Pericardium fibroblast (primary cell): ENCODE measurements at places on chromosomes 2 and 18. TPM values are rescaled to one million over a fixed set of nuclear protein-coding genes. Genes with fewer than 3 reads are reported as not detected.

The ZNF804A gene
- 0.51 and 1.3 TPM in 2 replicates for total RNA-seq

The TUBB6 gene
- 277 and 580 TPM in 2 replicates for total RNA-seq

The CD207 gene
- not detected in 2 replicates for total RNA-seq

The ABCB11 gene
- 1.2 TPM in 1 of 2 replicates, not detected in the other for total RNA-seq

The DPYSL5 gene
- total RNA-seq: 0.26 TPM in 1 of 2 replicates, not detected in the other

The TWIST2 gene
- total RNA-seq: 114 and 149 TPM in 2 replicates

The ST8SIA3 gene
- not detected in 2 replicates for total RNA-seq

The RESP18 gene
- not detected in 2 replicates for total RNA-seq

The EPAS1 gene
- 122 and 172 TPM in 2 replicates for total RNA-seq

The COL3A1 gene
- 8,532 and 10,505 TPM in 2 replicates for total RNA-seq

The RMDN2 gene
- 3.9 and 5.4 TPM in 2 replicates for total RNA-seq

The SLC16A14 gene
- total RNA-seq: under 0.01 and 0.23 TPM in 2 replicates

The SRD5A2 gene
- not detected in 2 replicates for total RNA-seq

The VIL1 gene
- not detected in 2 replicates for total RNA-seq
